Stimulated activated CD8-positive, alpha-beta memory T cell treated with anti-CD3 and anti-CD28 coated beads, Interleukin-15, amount 100 ng/mL, for 24 hours (primary cell): ENCODE measurements at places on chromosomes 5 and 9.

DNA sequence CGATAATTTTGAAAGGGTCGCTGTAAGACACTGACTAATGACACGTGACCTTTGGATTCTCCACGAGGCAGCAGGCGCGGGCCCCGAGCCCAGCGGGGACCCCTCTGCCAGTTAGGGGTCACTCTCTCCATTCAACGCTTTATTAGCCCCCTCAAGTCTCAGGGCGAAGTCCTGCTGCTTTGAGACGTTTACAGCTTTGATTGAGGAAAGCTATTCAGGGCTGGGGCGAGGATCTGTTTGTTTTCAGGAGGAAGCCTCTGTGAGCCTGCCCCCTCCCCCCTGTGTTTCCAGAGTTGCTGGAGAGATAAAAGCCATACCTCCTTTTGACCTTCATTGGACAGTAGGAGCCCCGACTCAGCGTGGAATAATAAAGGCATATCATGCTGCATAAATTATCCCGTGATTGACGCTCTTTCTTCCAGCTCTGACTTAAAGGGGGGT lies 31.4 kb upstream of the MSX2 start:
- DNase-seq, result no peak

GRCh38 chr9:74503666-74504065 lies 6.5 kb downstream of the RORB start:
- no peak for DNase-seq

DNA sequence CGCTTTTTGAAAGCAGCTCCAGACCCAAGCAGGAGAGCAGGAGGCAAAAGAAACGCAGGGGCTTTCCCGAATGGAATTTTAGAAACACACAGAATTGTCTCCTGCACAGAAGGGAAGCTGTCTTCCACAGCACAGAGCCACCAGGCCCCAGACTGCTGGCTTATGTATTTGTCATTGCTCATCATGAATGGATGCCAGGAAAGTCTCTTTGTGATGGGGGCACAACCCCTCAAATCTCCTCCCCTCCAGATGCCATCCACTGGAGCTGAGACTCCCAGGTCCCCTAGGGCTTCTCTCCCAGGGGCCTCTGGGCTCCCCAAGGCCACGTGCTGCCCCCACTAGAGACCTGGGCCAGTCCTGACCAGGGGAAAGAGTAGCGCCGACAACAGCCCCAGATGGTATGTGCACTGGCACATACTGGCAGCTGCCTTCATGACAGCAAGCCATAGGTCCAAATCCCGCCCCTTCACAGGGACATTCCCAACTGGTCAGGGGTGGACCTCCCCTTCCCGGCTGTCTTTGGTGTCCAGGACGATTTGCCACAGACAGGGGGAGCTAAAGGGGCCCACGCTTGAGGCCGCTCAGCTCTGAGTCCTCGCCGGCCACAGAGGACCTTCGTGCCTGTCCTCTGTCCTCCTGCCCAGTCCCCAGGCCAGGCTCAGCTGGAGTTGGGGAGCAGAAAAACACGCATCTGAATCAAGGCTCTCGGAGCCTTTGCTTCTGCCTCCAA lies 127.8 kb downstream of the KCNIP1 start:
- no peak for DNase-seq

GRCh38 chr9:70587201-70587600 lies 172.7 kb upstream of the KLF9 start:
- DNase-seq, result no peak

DNA sequence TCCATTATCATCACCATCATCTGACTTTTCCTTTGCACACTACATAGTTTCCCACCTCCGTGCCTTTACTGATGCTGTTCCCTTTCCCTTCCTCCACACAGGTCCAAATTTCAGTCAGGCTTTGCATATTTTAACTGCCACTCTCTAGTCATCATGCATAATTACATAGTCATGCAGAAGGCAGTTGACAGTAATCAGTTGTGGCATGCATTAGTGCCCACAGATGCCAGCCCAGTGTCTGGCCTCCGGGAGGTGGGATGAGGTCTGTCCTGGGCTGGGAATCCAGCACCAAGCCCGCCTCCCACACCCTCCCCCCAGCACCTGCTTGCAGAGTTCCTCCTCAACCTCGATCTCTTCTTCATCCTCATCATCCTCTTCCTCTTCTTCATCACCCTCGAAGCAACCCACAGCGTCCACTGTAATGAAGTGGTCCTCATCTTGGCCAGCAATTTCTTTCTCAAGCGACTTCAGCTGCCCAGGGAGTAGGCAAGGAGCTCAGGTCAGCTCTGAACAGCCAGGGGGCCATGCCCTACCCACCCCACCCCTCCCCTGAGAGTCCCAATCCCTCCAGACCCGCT lies 8.8 kb downstream of the BBLN start:
- no peak for DNase-seq

GRCh38 chr9:20941174-20941690 lies 90.2 kb downstream of the HACD4 start:
- no peak for DNase-seq
